ENCODE measurements at places on chromosomes 6 and 20. TPM values are rescaled to one million over a fixed set of nuclear protein-coding genes. Genes with fewer than 3 reads are reported as not detected.

DNA sequence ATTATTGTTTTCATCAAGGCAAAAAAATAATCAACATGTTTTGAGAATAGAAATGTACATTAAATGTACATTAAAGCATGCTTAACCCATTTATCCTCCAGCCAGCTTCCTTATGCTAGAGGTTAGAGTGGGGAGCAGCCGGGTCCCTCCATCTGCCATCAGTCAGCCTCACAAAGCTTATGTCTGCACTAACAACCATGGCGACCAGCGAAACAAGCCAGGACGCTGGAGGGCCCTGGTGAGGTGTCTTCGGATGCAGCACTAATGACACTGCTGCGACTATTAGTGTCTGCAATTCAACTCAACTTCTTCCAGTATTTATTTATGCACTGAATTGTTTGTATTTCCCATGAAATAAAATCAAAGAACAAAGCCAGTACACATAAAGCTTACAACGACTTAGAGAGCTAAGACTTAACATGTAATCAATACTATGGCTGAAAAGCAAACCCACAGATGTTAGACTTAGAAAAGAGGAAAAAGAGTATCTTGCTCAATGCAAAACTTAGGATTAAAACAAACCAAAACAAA lies 6.8 kb downstream of the CLDN20 start:
- DNase-seq, result no peak

DNA sequence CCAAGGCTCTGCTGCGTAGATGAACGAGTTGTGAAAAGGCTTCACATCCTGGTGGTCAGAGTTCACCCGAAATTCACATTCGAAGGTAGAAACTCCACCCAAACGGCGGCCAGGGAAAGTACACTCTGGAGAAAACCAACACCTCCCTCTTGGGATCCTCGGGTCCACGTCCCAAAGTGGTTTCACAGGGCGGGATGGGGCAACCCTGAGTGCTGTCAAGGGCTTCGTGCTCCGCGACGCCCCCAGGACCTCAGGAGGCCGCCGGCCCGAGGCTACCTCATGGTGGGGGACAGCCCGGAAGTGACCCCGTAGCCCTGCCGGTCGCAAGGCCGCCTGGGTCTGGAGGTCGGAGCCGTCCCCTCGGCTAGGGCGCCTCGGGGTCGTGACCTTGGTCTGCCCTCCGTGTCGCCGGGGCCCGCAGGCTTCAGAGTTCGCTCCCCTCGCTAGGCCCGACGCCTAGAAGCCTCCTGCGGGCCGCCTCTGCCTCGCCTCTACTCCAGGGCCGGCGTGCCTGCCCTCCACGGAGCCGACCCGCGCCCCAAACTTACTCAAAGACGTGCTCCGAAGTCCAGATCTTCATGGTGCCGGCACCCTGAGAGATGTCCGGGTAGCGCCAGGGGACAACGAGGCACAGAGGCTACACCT lies at the start of gene PRELID3B:
Gene PRELID3B (minus strand): TSS at position 636 of the 645 bp plus-strand sequence. CDS start 56 bp downstream, at position 580.
- DNase-seq, result no peak

- DNase-seq, result no peak
Observed at GRCh38 chr6:89138173-89138572, 7.7 kb upstream of the PM20D2 start.

DNA sequence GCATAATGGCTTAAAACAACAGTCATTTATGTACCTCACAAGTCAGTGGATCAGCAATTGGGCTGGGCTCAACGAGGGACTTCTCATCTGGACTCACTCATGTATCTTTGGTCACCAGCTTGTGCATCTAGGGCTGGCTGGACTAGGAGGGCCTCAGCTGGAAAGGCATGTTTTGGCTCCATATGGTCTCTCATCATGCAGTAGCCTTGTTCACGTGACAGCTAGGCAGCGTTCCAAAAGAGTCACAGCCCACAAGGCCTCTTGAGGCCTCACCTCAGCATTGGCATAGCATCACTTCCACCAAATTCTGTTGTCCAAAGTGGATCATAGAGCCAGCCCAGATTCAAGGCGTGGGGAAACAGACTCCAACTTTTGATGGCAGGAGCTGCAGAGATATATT lies 110.1 kb downstream of the MAFB start:
- no peak for DNase-seq

- no peak for DNase-seq
Observed at GRCh38 chr6:39516471-39516870, 194.0 kb upstream of the KCNK16 start.

DNA sequence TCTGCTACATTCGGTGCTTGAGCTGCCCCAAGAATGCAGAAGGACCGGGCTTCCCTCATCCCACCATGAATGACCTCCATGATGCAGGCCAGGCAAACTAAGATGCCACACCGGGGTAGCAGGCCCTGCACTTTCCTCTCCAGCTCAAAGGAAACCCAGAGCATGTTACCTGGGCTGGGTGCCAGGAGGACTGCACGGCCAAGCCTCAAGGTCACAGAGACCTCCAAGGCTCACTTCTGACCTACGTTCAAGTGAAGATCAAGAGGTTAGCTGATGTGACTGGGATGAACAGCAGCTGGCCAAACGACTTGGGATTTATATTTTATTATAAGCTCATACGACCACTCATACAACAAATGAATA lies 501.8 kb downstream of the CD83 start:
- DNase-seq, result no peak

The DPPA5 gene
- not detected for total RNA-seq

The CGA gene
- not detected for total RNA-seq

The C6orf58 gene
- total RNA-seq, result not detected

The C6orf141 gene
- 3.1 TPM for total RNA-seq

The KHDC1 gene
- total RNA-seq, result 2.6 TPM

The BHLHE23 gene
- 0.26 TPM for total RNA-seq

The SNAP91 gene
- total RNA-seq, result 5.2 TPM

Measured in urinary bladder (tissue), 4 donors.